Natural killer cell treated with Interleukin-12 subunit alpha and Interleukin-12 subunit beta and Interleukin-15 and Interleukin-18, amount 100 ng/mL, for 72 hours (primary cell): ENCODE measurements at places on chromosomes 16 and 17. TPM values are rescaled to one million over a fixed set of nuclear protein-coding genes. Genes with fewer than 3 reads are reported as not detected.
A peak's percentile ranks its signal among the peaks of the same experiment; 100 is the strongest.

KRT40 gene
- not detected for total RNA-seq

DNA sequence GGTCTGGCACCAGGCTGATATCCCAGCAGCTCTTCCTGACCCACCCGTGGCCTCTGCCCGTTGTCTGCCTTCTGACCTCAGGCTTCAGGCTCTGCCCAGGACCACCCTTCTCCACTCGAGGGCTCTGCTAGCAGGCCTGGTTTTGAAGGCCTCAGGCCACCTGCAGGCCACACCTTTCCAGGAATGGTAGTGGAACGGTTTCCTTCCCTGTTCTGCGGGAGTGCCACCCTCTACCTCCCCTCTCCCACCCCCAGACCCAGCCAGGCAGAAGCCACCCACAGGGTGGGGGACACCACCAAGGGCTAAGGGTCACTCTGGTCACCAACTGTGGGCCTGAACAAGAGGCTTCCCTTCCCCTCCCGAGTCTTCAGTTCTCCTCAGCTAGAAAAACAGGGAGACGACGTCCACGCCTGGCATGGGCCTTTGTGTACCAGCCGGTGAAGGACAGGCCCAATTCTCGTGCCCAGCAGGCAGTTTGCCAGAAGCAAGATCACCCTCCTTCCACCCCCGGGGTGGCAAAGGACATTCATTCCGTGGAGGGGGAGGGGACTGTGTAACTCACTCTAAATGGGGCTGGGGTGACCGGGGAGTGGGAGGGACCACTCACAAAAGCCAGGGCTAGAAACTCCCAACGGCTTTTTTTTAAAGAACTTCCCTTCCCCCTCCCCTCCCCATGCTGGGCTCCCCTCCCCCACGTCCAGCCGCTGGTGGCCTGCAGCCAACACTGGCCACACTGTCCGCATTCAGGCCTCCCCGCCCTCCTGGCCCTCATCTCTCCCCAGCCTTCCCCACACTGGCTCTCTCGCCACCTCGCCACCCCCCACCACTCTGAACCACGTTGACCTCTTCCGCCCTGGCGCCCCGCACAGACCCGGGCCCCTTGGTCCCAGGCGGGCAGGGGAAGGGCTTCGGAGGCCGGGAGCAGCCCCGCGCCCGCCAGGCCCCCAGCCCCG, 7.7 kb downstream of the CBX4 start:
- DNase-seq, result no peak

- DNase-seq, result no peak
These were observed 176.8 kb upstream of the CIBAR2 start for GRCh38 chr16:85288869-85289660.

DNA sequence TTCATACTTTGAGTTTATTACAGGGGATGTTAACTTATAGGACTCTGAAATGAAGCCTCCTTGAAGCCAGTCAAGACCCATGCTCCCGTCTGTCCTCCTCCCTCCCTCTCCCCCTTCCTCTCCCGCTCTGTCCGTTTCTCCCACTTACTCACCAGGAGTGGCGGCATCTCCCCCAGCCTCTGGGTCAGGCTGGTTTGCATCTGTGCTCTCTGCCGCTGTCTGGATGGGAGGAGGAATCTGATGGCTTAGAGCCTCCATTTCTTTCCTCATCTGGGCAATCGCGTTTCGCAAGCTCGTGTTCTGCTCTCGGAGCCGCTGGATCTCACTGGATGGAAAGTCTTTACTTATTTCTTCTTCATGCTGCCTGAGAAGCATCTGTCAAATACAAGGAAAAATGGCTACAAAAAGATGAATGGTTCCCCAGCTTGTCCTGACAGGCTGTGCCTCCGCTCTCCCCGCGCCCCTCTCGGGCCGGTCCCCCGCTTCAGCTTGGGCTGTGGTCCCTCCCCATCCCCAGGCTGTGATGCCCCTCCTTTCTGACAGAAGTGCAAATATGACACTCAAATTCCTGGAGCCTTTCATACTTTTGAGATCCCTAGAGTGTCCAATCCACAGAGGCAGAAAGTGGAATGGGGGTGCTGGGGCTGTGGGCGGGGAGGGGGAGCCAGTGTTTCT, 40.0 kb downstream of the CCDC57 start:
- DNase-seq, result no peak

DNA sequence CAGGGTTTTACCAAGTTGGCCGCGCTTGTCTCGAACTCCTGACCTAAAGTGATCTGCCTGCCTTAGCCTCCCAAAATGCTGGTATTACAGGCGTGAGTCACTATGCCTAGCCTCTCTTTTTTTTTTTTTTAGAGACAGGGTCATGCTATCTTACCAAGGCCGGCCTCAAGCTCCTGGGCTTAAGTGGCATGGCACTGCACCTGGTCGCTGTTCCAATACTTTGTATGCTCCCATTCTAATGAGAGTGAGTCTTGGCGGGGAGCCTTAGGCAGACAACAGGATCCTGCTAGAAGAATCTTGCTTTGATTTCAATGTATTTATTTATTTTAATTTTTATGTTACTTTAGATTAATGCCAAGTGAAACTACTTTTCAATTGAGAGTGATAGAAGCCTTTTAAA, 21.9 kb downstream of the TOM1L2 start:
- no peak for DNase-seq

CCL18 gene
- total RNA-seq, result not detected

GP1BA gene
- 0.12 TPM for total RNA-seq

DNA sequence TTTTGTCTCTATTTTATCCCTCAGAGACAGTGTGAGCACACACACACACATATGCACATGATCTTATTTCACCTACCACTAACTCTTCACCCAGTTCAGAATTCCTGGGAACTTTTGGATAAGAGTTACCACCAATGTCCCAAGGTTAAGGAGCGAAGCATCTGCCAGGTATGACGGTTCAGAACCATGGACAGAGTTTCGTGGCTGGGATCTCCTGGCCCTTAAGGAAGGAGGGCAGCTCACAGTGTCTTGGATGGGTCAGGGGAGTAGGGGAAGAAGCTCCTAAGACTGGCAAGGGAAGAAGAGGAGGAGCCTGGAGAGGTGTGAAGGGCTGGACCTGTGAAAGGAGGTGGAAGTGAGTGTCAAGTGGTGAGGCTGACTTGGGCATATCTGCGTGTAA, 23.0 kb upstream of the TMEM132E start:
- no peak for DNase-seq

SDR42E2 gene
- total RNA-seq, result 0.22 TPM

- DNase-seq, result no peak
These were observed 6.2 kb downstream of the SLC46A1 start for GRCh38 chr17:28399808-28400207.

PGAP6 gene
- 46.8 TPM for total RNA-seq

KSR1 gene
- total RNA-seq, result 122 TPM

GCGR gene
- not detected for total RNA-seq

- DNase-seq, result no peak
These were observed 22.1 kb downstream of the SPACA3 start for GRCh38 chr17:33013596-33014375.

DNA sequence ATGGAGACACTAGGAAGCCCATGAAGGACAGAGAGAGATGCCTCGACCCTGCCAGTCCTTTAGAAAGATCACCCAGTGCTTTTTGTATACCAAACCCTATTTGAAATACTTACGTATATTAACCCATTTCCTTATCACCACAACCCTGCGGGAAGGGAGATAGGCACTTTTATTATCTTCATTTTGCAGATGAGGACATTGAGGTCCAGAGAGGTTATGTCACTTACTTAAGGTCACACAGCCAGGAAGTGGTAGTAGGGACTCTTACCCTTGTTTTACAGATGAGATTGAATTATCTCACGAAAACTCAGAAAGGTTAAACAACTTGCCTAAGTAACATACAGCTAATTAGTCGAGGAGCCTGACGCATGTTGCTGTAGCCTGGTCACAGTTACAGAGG, 38.2 kb downstream of the IL4R start:
- DNase-seq, result no peak

DNA sequence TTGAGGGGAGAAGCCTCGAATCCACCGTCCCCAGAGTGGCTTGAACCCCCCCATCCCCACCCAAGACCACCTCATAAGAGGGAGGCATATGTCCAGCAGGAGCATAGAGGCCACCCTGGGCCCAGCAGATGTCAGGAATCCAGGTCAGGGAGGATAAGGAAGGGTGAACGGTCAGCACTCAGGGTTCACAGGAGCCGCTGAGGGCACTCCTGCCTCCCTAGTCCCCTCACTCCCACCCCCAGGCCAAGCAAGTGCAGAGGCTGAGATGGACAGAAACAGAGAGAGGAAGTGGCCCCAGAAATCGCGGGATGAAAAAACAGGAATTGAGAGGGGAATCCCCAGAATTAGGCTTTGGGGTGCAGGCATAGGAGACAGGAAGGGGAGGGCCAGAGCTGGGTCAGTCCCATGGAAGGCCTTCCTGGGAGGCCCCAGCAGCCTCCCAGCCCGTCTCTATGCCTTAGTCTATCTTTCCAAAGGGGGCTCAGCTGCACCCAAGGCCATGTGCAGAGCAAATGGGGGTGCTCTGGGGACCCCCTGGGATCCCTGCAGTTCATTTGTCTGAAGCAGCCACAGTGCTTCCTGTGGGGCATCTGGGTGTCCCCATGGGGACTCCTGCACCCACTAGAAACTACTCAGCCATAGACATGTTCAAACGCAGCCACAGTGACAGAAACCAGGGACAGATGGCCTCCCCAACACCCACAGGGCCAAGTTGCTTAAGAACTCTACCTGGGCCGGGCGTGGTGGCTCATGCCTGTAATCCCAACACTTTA, 1.7 kb downstream of the CMTM3 start:
- no peak for DNase-seq

DYNLRB2 gene
- total RNA-seq, result not detected

GRCh38 chr17:43021741-43022512, at the start of gene VAT1:
Gene VAT1, minus strand, starts transcription at chr17:43022385. Its CDS starts 63 bp downstream, at chr17:43022322.
- peak; percentile 71 for DNase-seq

DNA sequence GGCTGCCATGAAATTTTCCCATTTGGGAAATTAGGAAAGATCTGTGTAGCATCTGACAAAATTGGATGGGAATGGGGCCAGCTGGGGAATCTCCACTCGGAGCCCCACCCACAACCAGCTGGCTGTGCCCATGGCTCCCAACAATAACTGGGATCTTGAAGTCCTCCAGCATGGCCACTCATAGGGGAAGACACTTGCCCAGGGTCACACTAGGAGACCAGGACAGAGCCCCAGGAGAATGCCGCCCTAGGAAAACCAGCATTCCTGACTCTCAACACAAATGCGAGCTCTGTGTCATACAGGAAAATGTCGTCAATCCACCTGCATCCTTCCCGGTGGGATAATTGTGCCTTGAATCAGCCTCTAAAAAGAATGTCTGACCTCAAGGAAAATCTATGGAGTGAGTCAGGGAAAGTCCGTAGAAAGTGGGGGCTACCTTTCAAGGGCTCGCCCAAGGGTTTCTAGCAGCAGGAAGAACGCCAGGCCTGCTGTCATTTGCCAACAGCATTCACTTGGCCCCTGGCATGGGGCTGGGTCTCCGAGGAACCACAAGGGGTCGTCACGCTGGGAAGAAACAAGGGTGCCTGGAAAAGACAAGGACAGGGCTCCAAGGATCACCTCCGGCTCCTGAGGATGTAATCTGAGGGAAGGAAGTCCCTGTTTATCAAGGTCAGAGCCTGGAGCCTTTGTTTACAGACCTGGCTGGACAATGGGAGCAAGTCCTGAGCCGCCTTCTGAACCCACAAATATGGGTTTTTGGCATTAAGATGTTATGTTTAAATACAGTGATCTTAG, 15.9 kb downstream of the CDH5 start:
- DNase-seq, result no peak

DNA sequence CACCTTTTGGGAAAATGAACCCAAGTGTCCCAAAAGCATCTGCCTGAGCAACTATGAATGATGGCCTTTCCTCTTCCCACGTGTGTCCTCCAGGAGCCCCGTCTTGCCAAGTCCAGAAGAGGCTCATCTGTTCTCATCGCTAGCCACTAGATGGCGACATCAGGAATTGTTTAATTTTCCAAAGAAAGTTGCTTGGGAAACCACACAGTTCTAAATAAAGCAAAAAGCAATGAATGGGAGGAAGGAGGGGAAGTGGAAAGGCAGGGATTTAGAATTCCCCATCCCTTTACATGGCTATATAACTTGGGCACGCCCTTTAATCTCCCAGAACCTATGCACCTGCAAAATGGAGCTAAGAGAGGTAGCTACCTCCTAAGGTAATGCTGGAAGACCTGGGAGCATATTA, 9.0 kb upstream of the CDH5 start:
- no peak for DNase-seq

DNA sequence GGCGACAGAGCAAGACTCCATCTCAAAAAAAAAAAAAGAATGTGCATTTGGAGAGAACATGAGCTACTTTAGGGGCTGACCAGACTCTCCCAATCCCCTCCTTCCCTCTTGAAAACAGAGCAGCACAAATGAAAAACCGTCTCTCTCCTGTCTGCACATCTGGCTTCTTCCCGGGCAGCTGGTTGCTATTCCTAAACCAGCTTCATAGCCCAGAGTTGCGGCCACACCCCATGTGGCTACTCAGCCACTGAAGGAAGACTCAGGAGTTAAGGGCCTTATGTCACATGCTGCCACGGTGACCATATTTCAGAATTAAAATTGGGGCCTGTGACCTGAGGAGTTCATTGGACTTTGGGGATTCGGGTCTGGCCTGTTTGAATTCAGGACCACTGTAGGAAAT, 48.3 kb downstream of the KATNIP start:
- no peak for DNase-seq

MBTPS1 gene
- 65.4 TPM for total RNA-seq

UNC13D gene
- 289 TPM for total RNA-seq

ZSCAN10 gene
- total RNA-seq, result not detected

GRCh38 chr17:29585080-29585751, 4.2 kb downstream of the GIT1 start:
- no peak for DNase-seq

- DNase-seq, result no peak
These were observed 22.3 kb downstream of the CA10 start for GRCh38 chr17:52136166-52136565.

GJD3 gene
- not detected for total RNA-seq

DNA sequence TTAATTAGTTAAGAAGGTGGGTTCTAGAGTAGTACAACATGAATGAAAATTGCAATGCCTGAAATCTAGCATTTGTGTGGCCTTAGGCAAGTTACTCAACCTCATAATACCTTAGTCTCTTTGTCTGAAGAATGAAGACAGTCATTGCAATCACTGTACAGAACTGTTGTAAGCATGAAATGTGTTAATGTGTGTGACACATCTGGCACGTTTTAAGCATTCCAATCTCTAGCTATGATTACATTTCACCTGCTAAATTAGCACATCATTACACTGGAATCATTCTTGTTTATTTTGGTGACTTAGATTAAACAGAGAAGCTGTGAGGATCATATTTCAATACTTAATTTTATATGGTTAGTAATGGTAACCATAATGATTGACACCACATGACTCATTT, 629.7 kb upstream of the KIF2B start:
- no peak for DNase-seq

CDC6 gene
- total RNA-seq, result 79.2 TPM

GRCh38 chr17:13395862-13396261, 205.9 kb downstream of the HS3ST3A1 start:
- no peak for DNase-seq

GRCh38 chr17:50426814-50427787, 1.1 kb downstream of the ACSF2 start:
- DNase-seq, result no peak

GRCh38 chr17:82595893-82596292, 52.4 kb downstream of the WDR45B start:
- no peak for DNase-seq
